ENCODE measurements at places on chromosomes 1 and 21.

- peak; percentile 49 for DNase-seq
These were observed 21.1 kb downstream of the C1orf21 start for GRCh38 chr1:184407816-184408510.

DNA sequence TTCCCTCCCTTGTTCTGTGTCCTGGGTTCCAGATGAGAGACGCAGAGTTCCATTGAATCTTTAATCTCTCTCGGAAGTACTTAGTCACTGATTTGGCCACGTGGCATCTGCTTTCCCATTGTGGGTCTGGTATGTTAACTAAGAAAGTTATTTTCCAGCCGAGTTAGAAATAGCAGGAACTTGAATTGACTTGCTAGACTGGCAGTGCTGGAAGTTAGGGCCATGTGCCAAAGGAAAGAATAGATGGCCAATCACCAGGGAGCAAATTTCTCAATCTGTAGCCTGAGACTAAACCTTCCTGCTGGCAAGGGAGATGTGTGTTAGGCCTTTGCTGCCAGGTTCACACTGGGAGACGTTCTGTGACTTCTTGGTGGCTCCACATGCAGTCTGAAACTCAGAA lies 24.2 kb upstream of the SLFNL1 start:
- no peak for DNase-seq

- no peak for DNase-seq
These were observed 1.1 kb downstream of the ARV1 start for GRCh38 chr1:230979952-230980351.

DNA sequence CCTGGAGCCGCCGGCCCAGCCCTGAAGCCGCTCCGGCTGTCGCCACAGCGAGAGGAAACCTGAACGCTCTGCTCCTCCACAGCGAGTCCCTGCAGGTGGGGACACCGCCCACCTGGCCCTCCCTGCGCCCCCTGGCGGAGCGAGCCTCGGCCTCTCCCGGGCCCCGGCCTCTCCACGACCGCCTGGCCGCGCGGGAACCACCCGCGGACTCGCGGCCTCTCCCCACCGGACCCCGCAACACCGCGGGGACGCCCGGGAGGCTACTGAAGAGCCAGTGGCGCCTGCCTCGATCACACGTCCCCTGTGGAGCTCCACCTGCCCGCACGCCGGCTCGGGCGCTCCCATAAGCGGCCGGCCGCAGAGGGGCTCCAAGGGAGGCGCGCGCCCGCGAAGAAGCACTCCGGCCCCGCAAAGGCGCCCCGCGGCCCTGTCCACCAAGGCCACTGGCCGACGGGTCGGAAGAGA lies 109.6 kb downstream of the KCNN3 start:
- no peak for DNase-seq

- no peak for DNase-seq
These were observed 109.1 kb downstream of the HHAT start for GRCh38 chr1:210437781-210438180.

DNA sequence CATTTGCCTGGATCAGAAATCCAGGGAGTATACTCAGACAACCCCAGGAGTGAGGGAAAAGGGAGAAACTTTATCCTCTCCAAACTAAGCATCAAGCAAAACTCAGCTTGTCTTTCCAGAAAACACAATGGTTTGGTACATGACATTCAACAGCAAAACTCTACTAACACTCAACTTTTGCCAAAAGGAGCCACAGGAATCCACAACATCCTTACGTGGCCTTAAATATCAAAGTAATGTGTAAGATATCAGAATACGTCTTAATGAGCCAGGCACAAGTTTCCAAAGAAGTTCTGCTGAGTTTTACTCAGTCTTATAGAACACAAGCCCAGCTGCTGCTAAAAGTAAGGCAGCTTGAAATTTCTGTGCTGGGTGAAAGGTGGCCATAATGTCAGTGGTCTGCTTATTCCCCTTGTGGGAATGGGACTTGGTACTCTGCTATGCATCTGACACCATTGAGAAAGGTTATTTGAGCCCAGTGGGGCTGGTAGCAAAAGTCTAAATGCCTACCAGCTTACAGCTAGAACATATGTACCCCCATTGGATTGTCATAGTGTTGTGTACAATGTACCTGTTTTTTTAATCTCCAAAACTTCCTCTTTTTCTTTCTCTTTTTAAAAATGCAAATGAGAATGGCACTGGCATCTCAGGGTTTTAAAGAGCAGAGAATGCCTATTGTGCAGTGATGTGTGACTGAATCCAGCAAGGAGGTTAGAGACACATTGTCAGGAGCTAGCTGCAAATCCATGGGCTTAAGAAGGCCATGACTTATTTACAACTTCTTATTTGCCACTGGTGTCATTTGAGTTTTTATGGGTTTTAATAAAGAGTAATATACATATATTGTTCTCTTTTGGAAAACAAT lies 62.0 kb upstream of the ST6GALNAC3 start:
- no peak for DNase-seq

- DNase-seq: no peak
These were observed 75.5 kb upstream of the MACF1 start for GRCh38 chr1:39128959-39129358.

GRCh38 chr1:45375104-45376090 lies 35.2 kb upstream of the MUTYH start:
- DNase-seq: no peak

GRCh38 chr1:226736001-226736907 lies 2.8 kb downstream of the ITPKB start:
- no peak for DNase-seq

GRCh38 chr1:84836145-84836544 lies 56.9 kb downstream of the LPAR3 start:
- DNase-seq: no peak

DNA sequence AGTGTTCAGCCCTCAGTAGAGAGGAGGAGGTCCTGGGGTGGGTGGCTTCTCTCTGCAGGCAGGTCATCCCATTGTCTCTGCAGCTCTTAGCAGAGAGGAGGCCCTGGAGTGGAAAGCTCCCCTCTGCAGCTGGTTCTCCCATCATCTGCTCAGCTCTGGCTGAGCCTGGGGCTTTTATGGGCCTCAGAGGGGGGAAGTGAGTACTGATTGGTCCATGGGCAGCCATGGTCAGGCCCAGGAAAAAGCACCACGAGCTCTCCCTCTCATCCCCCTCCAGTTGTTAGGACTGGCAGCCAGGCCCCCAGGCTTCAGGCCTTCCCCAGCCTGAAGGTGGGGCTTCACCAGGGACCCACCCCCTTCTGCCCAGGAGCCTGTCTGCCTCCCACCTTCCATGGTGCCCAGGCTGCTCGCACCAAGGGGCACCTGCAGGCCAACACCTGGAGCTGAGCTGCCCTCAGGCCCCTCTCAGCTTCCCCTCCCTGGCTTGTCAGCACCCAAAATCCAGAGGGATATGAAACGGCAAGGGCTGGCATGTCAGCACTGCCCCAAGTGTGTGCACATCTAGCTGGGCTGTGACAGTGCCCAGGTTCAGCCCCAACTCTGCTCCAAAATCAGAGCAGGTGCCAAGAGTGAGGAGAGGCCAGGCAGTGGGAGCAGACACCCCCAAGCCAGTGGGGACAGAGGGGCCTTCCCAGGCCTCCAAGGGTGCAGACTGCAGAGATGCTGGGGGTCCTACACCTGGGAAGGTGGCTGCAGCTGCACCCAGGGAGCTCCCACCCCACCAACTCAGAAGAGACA lies 449.0 kb downstream of the MATN1 start:
- DNase-seq: no peak

GRCh38 chr1:214216779-214217178 lies 64.2 kb upstream of the SMYD2 start:
- DNase-seq: no peak

DNA sequence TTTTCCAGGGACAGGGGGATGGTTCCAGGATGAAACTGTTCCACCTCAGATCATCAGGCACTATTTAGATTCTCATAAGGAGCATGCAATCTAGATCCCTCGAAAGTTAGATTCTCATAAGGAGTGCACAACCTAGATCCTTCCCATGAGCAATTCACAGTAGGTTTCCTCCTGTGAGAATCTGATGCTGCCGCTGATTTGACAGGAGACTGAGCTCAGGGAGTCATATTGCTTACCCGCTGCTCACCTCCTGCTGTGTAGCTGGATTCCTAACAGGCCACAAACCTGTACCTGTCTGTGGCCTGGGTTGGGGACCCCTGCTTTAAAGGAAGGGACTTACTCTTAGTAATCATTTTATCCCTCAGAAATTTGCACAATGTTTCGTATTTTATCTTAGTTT lies 9.3 kb downstream of the CTH start:
- no peak for DNase-seq

DNA sequence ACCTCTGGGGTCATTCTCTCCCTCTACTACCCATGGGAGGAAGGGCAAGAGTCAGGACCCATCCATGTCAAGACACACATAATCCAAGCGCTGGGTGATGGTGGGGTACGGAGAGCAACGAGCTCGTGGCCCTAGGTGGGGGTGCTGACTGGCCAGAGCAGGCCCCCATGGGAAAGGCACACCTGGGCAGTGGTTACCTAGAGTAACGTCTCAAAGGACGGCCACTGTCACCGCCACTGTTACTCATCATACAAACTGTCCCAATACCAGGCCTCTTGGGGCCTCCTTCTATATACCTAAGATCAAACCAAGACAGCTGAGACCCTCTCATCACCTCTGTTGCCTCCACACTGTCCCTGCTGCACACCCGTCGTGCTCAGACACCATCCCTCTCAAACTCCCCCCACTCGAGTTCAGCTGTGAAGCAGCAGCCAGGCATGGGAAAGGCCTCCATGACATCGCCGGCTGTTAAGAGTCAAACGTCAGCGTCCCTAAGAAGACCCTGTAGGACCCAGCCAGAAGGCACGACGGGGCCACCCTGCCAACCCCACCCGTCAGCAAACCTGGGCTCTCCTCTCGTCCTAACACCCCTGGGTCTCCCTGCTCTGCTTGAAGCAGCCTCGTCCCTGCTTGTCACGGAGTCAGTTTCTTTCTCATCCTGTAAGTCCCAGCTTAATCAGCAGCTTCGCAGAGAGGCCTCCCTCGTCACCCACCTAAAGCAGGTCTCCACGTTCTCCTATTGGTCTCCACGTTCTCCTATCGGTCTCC lies 15.3 kb downstream of the NPHP4 start:
- no peak for DNase-seq

DNA sequence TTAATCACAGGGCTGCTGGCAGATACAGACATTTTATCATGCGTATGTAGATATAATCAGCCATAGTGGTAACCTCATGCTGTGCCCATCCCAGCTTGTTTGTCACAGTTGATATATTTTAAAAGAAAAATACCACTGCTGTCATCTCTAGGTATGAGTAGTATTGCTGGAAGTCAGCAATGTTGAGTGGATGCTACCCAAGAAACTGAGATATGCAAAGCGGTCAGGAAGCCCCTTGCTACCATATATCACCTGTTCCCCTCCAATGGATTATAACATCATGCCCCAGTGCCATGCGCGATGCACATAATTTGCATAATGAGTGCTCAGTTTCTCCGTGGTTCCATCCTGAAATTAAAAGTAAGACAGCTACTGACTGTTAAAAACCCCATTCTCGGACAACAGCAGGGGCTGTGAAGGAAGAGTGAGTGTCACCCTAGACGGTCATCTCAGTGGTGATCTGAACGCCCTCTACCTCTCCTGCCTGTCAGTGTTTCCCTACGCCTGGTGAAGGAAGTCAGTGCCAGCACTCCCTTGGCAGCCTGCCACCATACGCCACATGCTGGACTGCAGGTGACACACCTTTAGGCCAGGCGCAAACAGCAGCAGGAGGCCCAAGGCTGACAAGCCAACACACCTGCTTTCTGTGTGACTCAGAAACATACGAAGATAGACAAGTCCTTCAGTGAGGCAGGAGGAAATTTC lies 2.7 kb downstream of the IL10RB start:
- DNase-seq: peak; percentile 6

- DNase-seq: no peak
These were observed 58.0 kb upstream of the SGIP1 start for GRCh38 chr1:66475940-66476339.

- DNase-seq: no peak
These were observed 9.2 kb downstream of the MX2 start for GRCh38 chr21:41370840-41371684.

DNA sequence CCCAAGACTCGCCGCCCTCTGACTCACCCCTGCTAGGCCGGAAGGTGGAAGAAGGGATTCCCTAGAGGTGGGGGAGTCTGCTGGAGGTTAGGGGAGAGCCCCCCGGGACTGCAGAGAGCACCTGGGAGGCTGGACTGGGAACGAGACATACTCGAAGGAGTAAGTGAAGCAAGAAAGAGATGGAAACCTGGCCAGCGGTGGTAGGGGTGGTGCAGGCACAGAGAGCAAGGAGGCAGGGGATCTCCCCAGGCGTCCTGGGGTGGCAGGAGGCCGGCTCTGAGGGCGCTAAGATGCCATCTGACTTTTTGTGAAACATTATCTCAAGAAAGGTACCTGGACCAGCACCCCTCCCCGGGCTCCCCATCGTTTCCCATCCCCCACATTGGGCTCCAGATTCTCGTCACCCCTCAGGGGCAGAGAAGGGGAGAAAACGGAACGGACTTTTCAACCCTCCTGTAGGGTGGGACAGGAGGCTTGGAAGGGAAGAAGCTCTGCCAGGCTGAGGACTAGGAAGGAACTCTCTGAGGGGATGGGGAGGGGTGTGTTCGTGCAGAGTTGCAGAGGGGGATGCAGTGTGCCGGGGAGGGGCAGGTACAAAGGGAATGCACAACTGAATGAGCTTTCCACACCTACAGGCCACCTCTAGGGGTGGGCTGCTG lies 708 bp downstream of the CHRNB2 start:
- DNase-seq: no peak

DNA sequence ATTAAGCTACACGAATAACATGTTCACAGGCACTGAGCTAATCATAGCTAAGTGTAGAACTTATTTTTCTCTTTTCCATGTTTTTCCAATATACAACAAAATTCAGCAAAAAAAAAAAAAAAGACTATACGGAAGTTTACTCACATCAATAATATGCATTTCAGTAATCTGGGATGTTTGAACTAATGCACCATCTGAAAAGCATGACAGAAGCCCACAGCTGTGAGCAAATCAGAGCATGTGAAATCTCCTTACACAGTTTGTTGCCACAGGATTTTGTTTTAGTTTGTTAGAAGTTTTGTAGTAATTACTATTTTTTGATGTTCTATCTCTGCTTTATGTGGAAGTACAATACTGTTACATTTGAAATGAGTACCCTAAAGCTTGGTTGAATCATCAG lies 1051.7 kb downstream of the TTLL7 start:
- no peak for DNase-seq

- DNase-seq: no peak
These were observed 49.3 kb upstream of the POU2F1 start for GRCh38 chr1:167171286-167171929.

Data from NCI-H2081 treated with DMSO at 0.1 percent for 48 hours (cell line).